ENCODE measurements at places on chromosomes 7 and 10. TPM values are rescaled to one million over a fixed set of nuclear protein-coding genes. Genes with fewer than 3 reads are reported as not detected.

GRCh38 chr7:79547132-79547531 is 93.7 kb upstream of the MAGI2 start:
- DNase-seq = no peak

- no peak for DNase-seq
Measured at GRCh38 chr10:110834629-110835301, 37.0 kb upstream of the PDCD4 start.

DNA sequence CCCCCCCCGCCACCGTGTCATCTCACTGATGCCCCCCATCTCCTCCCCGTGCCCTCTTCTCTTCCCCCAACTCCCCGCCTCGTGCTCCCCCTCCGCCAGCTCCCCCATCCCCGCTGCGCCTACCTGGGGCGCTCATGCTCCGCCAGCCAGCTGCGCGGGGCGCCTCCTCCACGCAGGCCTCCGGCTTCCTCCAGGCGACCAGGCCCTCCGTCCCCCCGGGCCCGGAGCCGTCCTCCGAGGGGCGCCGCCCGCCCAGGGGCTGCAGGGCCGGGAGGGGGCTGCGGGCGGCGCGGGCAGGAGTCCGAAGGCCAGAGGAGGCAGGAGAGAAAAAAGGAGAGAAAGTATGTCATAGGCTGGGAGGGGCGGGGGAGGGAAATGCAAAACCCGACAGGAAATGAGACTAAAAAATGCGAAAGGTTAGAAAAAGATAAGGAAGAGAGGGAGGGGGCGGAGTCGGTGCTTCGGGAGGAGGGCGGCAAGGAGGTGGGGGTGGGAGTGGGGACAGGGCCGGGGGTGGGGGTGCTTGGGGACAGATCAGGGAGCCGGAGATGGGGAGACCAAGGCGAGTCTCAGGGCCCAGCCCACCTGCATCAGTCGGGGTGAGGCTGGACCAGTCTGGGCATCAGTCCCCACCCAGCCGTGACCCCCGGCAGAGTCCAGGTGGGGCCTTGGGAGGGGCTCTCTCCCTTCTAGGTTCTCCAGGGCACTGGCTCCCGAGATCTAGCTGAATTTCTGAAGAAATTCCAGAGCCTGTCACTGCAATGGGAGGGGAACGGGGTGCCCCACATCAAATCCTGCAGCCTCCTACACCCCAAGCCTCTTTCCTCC is at the start of gene CARD11:
Gene CARD11 (minus strand): TSS at position 324 of the 828 bp plus-strand sequence. CDS start 85,361 bp downstream, outside the sequence.
- DNase-seq = no peak

- DNase-seq = peak; percentile 64
Measured at GRCh38 chr10:88120599-88121333, 257.3 kb downstream of the PTEN start.

DNA sequence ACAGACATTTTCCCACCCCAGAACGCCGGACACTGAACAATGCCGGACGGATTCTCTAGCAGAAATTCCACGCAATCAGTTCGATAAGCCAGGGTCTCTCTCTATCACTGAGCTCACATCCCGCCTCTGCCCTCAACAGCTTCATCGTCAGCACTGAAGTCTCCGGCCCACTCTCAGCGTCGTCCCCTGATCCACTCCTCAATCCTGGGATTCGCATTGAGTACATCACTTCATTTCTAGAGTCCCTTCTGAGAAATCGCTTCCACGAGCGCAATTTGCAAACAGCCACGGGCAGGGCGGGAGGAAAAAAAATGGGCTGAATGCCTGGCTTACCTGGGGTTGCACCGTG is 365 bp downstream of the YME1L1 start:
- DNase-seq = no peak

DNA sequence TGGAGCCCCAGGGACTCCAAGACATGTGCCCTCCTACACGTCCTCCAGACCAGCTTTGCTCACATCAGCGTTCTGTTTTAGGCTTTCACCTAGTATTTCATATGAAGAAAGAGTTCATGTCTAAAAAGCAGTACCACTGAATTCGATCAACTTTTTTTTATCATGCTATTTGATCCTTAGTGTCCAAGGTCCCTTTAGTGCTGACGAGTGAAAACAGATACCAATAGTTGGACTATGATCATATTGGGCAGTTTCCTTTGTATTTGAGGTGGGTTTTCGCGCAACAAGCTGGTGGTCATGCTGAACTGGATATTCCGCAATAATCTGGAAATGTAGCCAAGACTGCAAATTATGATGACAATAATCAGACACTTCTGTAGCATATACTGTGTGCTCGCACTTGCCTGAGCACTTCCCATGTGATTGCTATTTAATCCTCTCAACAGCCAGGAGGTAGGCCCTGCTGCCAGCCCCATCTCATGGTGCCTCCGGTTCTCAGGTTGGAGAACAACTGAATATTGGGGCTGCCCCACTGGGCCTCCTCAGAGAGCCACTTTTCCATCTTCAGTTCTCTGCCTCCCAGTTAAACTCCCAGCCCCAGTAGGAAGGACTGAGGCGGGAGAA is 65.9 kb downstream of the RBM20 start:
- no peak for DNase-seq

PDCD11 gene
- 21.6 TPM for total RNA-seq

LRRC18 gene
- 3.3 TPM for total RNA-seq

MYH16 gene
- total RNA-seq = not detected

Data from lower lobe of right lung (tissue), 2 donors.